Eye (tissue), 1 donor: ENCODE measurements at places on chromosomes 16 and 17.

DNA sequence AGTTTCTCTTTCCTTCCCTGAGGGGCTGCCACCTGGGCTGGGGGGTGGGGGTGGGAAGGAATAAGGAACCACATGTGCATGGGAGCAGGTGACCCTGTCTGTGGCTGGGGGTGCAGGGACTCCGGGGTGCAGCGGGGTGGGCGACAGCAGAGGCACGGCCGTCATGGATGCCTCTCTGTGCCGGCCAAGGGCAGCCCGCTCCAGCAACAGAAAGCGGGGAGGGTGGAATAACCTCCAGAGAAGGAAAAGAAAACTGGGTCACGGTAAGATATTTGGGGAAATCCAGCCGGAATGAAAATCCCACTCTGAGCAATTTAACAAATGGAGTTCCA lies 4.2 kb downstream of the NDUFAF8 start:
- DNase-seq, result no peak

DNA sequence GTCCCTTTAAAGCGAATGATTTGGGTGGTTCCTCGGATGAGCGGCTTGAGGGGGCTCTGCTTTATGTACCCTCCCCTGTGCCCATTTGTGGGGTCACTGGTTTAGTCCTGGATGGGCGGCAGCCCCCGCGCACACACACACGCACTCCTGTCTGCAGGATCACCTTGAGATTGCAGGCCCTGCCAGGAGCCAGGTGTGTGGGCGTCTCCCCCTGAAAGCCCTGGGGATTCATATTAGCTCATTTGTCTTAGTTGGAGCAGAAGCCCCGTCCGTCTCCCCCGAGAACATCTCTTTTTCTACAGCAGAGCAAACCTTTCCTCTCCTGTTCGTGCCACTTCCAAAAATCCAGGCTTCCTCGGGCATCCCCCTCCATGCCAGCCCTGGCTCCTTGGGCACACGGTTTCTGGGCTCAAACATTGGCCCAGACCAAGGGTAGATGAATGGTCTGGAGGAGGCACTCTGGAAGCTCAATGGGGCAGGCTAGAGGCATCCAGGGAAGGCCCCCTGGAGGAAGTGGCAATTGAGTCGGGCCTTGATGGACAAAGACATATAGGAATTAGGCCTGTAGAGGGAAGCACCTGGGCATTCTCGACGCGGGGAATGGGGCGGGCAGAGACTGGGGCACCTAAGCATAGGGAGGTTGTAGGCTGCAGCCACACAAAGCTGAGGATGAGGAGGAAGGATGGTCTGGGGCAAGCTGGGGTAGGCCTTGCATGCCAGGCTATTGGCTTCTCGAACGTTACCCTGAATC lies 218.5 kb upstream of the GSE1 start:
- DNase-seq, result peak; percentile 66

GRCh38 chr16:55102531-55102930 lies 171.9 kb downstream of the IRX5 start:
- no peak for DNase-seq

DNA sequence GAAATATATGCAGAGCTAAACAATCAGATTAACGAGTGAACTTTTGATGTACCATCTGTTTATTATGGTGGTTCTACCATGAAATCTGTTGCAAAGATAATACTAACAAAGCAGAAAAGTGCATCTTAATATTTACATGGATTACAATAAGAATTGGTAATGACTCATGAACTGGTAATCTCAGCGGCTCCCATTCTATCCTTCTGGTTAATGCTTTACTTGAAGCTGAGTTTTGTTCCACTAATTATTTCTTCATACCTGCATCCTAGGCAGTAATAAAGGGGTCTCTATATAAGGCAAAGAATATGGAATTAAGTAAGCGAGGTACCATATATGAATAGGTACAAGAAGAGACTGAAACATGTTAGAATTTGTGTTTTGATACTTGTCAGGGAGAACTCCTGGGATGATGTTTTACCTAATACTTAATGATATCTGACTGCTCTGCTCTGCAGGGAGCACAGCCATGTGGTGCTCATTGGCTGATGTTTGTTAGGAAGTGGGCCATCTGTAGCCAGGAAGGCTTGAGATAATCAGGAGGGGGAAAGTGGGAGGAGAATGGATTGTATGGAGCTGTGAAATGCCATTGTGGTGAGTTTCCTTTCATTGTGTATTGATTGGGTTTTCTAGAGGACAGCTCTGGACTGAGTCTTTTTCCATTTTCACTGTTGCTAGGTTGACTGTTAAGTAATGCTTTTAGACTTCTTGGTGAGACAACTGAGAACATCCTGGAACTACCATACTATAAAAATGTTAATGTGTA lies 52.6 kb downstream of the MAP2K6 start:
- peak; percentile 91 for DNase-seq

DNA sequence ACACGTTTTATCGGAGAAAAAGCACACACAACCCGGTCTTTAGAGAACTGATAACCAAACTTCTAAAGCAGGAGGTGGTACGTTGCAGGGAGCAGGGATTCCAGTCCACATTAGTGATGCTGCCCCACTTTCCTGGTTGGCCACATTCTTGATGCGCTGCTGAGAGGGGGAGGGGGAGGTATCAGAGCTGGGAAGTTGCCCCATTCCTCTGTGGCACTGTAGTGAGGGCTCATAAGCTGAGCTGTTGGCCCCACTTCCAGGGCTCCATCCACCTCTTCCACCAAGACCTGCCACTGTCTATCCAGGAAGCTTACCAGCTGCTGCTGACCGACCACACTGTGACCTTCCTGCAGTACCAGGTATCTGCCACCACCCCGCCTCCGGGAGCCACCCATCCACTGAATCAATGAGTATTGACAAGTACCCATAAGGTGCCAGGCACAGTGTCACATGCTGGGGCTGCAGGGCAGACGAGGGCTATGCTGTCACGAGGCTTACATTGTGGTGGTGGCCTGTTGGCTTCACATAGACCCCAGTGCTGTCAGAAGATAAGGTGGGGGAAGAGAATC lies 1.1 kb downstream of the TSEN54 start:
- DNase-seq, result peak; percentile 56

- DNase-seq, result peak; percentile 20
Measured at GRCh38 chr16:23131436-23131835, 17.8 kb downstream of the USP31 start.

- DNase-seq, result peak; percentile 22
Measured at GRCh38 chr17:60941028-60941427, 263.4 kb downstream of the BCAS3 start.

DNA sequence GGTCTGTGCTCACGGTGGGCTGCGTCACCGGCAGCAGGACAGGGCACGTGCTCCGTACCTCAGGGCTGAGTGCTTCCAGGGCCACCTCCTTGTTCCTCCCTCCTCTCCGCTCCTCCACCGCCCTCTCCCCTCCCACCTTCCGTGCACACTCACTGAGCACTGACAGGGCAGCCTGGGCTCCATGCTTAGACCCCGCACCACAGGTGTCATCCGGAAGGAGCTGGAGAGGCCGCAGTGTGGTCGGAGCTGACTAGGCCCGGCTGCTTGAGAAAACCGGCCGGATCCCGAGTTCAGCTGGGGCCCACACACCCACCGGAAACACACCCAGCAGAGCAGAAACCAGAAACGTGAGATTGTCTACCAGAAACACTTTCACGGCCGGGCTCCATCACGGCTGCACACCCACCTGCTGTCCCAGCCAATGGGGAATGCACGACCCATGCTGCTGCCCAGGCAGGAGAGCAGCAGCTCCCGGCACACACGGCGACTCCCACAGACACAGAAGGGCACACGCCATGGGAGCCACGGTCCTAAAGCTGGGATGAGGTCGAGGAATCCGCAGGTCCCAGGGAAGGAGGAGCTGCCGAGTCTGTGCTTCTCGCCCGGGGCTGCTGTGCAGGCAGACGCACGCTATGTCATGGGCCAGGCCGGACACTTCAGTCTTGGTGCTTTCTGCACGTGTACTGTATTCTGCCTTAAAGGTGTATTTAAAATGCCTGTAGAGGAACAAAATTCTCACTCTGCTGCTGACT lies 55.0 kb upstream of the ZNF469 start:
- no peak for DNase-seq

GRCh38 chr16:28897826-28898225 lies 19.5 kb downstream of the ATP2A1 start:
- no peak for DNase-seq

- no peak for DNase-seq
Measured at GRCh38 chr16:69474408-69474807, 50.0 kb downstream of the CYB5B start.

DNA sequence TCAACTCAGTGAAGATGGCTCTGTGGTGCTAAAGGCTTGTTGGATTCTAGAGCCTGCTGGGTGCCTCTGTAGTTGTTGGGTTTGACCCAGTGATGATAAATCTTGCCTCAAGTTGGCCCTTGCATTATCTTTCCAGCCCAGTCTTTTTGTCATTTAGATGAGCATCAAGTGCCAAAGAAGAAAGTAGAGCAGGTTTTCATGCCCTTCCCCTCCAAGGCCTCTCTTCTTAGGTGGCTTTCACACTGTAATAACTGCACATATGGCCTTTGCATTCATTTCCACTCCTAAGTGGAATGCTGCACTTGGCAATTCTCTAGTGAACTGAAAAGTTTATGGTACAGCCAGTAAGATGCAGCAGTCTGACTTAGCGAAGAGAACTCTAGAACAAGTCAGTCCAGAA lies 165.1 kb downstream of the PHKB start:
- DNase-seq, result no peak

- DNase-seq, result peak; percentile 79
Measured at GRCh38 chr16:57479205-57479975, 6.9 kb downstream of the DOK4 start.

DNA sequence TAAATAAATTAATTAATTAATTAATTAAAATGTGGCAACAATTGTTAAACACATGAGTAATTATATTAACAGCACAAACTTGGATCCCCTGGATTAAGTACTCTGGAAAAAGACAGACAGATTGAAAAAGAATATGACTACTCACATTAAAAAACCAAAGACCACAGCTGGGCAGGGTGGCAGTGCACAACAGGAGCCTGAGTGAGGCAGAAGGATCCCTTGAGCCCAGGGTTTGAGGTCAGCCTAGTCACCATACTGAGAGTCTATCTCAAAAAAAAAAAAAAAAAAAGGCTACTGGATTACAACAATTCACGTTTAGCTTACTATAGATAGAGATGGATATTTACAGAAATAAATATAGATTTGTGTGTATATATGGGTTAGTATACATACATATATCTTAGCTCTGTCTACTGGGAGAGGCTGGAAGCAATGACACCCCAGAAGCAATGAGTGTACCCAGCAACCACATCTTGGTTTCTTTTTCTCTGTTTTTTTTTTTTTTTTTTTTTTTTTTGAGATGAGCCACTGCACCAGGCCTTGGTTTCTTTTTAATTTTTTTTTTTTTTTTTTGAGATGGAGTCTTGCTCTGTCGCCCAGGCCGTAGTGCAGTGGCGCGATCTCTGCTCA lies 10.6 kb upstream of the SUZ12 start:
- DNase-seq, result no peak

DNA sequence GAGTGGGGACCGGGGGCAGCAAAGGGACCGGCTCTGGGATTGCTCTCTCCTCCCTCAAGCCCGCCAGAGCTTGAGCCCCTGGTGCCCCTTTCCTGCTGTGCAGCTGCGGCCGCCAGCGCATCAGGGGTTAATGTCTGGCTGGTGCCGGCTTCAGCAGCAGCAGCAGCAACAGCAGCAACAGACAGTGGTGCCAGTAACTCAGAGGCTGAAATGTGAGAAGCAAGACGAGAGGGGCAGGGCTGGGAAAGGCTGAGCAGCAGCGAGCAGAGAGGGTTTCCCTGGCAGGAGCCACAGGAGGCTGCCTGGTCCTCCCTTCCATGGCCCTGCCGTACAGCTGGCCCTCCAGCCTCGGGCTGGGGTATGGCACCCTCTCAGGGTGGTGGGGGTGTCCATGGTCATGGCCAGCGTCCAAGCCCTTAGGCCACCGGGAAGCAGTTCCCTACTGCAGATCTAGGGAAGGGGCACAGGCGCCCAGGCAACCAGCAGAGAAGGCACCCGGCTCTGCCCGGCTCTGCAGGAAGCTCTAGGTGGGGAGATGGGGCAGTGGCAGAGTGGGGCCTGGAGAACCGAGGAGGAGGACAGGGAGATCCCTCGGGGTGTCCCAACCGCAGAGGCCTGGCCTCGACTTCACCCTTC lies 21.1 kb upstream of the TFAP4 start:
- DNase-seq, result peak; percentile 92

GRCh38 chr16:18803569-18804462 lies 2.5 kb upstream of the ARL6IP1 start:
- DNase-seq, result no peak

GRCh38 chr16:57358527-57359095 lies at the start of gene CCL22:
TSS of gene CCL22 (plus strand) at chr16:57358783. CDS start at chr16:57358817, 34 bp downstream.
- no peak for DNase-seq

DNA sequence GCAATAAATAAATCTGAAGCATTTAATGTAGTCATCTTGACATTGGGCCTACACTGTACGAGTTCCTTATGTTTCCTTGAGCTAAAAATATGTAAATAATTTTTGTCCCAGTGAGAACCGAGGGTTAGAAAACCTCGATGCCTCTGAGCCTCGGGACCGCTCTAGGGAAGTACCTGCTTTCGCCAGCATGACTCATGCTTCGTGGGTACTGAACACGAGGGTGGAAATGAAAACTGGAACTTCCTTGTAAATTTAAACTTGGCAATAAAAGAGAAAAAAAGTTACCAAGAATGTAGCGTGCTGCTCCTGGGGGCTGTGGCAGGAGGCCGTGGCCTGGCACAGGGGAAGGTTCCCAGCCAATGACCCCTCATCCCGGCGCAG lies 74.1 kb downstream of the SOCS1 start:
- DNase-seq, result no peak

- DNase-seq, result no peak
Measured at GRCh38 chr17:74287031-74287602, 13.1 kb downstream of the DNAI2 start.

- no peak for DNase-seq
Measured at GRCh38 chr17:76426853-76427252, 26.1 kb downstream of the UBE2O start.

GRCh38 chr17:76930107-76930506 lies 61.9 kb downstream of the MGAT5B start:
- DNase-seq, result no peak
